ENCODE measurements at places on chromosomes 12 and 14.

- no peak for DNase-seq
These were observed 87.6 kb downstream of the EML1 start for GRCh38 chr14:99880651-99881420.

DNA sequence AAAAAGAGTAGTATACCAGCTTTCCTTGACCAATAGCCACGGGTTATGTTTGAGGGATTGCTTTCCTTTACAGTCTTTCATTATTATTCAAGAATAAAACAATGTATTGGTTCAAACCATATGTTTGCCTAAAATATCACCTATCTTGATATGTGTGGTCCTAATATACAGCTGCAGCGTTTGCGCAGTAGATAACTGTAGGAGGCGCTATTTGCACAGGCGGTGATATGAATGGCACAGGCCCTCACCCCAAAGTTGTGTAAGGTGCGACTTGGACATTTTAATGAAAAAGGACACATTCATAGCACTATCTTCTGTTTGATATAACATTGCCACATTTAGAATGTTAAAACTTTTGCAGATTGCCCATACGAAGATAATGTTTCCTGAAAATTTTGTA lies 298.4 kb downstream of the TRHDE start:
- no peak for DNase-seq

- no peak for DNase-seq
These were observed 225.2 kb upstream of the BTG1 start for GRCh38 chr12:92370828-92371227.

- DNase-seq = no peak
These were observed at the start of gene RFX4 for GRCh38 chr12:106582641-106583230. Gene RFX4, plus strand, starts transcription at chr12:106583004. Its CDS starts 317 bp downstream, at chr12:106583321.

GRCh38 chr12:114649585-114649984 lies 34.4 kb downstream of the TBX3 start:
- no peak for DNase-seq

All from non-pigmented ciliary epithelial cell (primary cell).